ENCODE measurements at places on chromosomes 2 and 18.

DNA sequence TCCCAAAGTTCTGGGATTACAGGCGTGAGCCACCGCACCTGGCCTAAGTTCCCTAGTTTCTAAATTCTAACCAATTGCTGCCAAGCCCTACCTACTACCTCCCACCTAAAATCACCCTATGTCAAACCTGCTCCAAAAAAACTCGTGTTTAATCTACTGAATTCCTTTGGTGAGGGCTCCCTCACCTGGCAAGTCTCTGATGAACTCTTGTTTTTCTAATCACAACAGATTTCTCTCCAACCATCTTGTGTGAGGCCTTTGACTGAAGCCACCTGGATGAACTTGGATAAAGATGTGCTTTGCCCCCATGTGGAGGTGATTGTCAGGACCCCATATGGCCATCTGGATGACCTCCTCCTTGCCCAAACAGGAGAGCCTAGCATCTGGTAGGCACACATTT is 17.4 kb upstream of the SLC35G4 start:
- DNase-seq, result no peak

DNA sequence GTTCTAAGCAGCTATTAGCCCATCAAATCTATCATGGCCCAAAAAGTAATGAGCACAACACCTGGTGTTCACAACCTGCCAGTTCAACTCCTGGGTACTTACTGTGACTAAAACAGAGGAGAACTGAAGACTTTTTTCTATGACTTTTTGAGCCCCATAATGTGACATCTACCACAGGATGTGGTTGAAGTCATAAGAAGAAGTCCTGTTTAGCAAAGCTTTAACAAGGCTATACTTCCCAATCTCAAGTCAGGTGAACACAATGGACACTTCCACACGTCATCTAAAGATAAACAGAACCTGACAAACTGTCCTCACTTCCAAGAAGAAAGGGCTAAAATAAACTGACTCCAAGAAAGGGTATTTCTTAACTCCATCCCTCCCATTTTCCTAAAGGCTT is 138.8 kb downstream of the ATAD2B start:
- no peak for DNase-seq

- no peak for DNase-seq
These were observed 1.4 kb upstream of the IL36B start for GRCh38 chr2:113054066-113054465.

GRCh38 chr18:73688851-73689711 is 458.6 kb downstream of the FBXO15 start:
- no peak for DNase-seq

GRCh38 chr2:29130295-29130694 is 15.1 kb downstream of the CLIP4 start:
- no peak for DNase-seq

DNA sequence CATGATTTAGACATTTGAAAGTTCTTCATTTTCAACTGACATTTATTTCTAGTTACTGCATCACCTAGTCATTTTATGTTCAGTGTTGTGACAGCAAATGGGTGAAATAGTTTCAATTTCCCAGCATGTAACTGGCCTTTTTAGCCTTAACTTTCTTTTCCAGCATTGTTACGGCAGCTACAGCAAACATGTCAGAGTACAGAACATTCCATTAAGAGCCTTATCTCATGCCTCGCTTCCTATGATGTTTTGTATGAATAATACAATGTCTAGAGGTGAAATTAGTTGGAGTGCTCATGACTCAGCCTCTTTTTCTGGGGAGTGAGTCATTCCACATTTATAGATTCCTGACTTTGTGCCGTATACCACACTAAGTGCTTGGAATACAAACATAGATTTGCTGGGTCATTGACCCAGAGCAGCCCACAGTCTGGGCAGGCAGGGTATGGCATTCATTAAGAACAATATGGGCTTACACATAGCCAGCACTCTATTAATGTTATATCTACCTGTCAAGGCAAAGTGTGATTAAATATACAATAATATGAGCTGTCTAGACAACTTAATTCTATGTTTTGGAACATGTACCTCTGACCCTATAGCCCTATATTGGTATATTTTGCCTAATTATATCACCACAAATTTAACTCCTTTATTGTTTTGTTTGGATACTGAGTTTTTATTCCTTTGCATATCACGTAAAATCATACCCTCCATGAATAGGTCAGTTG is 72.2 kb downstream of the MAP2 start:
- DNase-seq, result no peak

Measured in heart right ventricle (tissue), 16 donors.